ENCODE measurements at places on chromosomes 16 and 17. TPM values are rescaled to one million over a fixed set of nuclear protein-coding genes. Genes with fewer than 3 reads are reported as not detected.

The RNU2-1 gene
- total RNA-seq = not detected

The NFE2L1 gene
- total RNA-seq = 65.6 TPM

The CCL15 gene
- not detected for total RNA-seq

The PLD6 gene
- total RNA-seq = 0.65 TPM

The SLC6A2 gene
- not detected for total RNA-seq
